Activated B cell treated with CpG ODN at 0.5 μM for 24 hours (primary cell): ENCODE measurements at places on chromosomes 7 and 10. TPM values are rescaled to one million over a fixed set of nuclear protein-coding genes. Genes with fewer than 3 reads are reported as not detected.

GRCh38 chr7:39691821-39692220 lies 68.4 kb downstream of the RALA start:
- DNase-seq = no peak
- H3K4me1 ChIP-seq = no peaks in the 10 kb centered on the region
- H3K27me3 ChIP-seq = no peaks in the 10 kb centered on the region
- H3K36me3 ChIP-seq = peaks cover 74% of the 10 kb centered on the region
- H3K4me3 ChIP-seq = no peak overlapping the region
- H3K27ac ChIP-seq = no peak overlapping the region

GRCh38 chr10:54131833-54132232 lies 669.2 kb downstream of the PCDH15 start:
- H3K27me3 ChIP-seq = no peaks in the 10 kb centered on the region
- H3K4me3 ChIP-seq = no peak overlapping the region
- no peaks in the 10 kb centered on the region for H3K4me1 ChIP-seq
- no peak overlapping the region for H3K27ac ChIP-seq
- H3K36me3 ChIP-seq = no peaks in the 10 kb centered on the region

Gene SPDYE2
- 0.29 TPM in 1 of 2 replicates, not detected in the other for total RNA-seq

DNA sequence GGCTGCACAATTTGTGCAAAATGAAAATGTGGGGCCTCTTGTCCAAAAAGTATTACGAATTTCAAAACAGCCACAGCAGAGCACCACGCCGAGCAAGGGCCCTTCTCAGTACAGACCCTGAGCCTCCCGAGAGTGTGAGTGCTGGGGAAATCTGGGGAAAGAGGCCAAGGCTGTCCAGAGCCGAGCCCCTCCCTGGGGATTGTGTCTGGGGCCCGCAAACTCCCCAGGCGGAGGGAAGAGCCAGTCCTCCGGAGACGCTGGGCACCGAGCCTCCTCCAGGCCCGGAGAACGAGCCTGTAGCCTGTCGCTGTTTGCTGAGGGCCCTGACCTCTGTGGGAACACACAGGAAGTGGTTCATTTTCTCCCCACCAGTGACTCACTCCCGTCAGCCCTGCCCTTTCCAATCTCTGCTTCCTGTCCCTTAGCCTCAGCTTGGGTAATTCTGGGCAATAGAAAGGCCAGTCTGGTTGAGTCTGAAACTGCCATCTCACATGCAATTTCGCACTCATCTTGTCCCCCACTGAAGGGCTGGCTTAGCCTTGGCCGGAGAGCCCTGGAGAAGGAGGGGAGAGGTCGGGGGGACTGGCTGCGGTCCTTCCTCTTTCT lies 19.5 kb upstream of the GNA12 start:
- DNase-seq = peak; percentile 41
- H3K4me3 ChIP-seq = peak overlapping the region; percentile 66
- no peaks in the 10 kb centered on the region for H3K36me3 ChIP-seq
- H3K27me3 ChIP-seq = no peaks in the 10 kb centered on the region

GRCh38 chr10:63751836-63752235 lies 230.6 kb downstream of the REEP3 start:
- H3K27me3 ChIP-seq = peaks cover 5% of the 10 kb centered on the region
- DNase-seq = no peak
- H3K4me3 ChIP-seq = no peak overlapping the region
- no peaks in the 10 kb centered on the region for H3K4me1 ChIP-seq
- no peaks in the 10 kb centered on the region for H3K36me3 ChIP-seq

- no peak overlapping the region for H3K27ac ChIP-seq
- no peaks in the 10 kb centered on the region for H3K36me3 ChIP-seq
- peaks cover 2% of the 10 kb centered on the region for H3K27me3 ChIP-seq
- no peaks in the 10 kb centered on the region for H3K4me1 ChIP-seq
These were observed 145.7 kb downstream of the C10orf105 start for GRCh38 chr10:71573562-71574518.

DNA sequence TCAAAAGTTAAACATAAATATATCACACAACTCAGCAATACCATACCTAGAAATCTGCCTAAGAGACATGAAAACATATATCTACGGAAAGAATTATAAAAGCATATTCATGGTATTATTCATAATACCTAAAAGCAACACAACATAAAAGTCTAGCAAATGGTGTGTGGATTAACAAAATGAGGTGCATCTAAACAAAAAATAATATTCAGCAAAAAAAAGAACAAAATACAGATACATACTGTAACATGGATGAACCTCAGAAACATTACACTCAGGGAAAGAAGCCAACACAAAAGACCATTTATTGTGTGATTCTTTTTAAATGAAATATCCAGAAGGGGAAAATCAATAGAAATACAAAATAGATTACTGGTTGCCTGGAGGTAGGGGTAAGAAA lies 155.0 kb downstream of the IMMP2L start:
- H3K4me3 ChIP-seq = no peak overlapping the region
- H3K27ac ChIP-seq = no peak overlapping the region
- no peak for DNase-seq
- H3K36me3 ChIP-seq = no peaks in the 10 kb centered on the region

Gene LFNG
- 87.4 and 95.8 TPM in 2 replicates for total RNA-seq

DNA sequence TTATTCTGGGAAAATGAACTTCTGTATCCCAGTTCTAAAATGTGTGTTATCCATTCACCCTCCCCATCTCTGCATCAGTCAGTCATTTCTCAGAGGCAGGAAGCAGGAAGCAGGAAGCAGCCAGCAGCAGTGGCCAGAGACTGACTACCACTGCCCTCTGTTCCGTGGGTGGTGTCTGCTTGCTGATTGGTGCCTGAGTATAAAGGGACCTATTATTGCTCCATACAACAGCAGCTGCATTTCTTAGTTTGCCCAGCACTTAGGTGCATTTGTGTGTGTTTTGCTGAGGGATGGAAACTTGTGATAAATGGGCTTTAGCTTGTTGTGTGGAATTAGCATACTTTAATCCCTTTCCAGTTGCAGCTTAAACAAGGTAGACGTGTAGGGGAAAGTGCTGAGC lies 582.2 kb downstream of the SORCS1 start:
- H3K36me3 ChIP-seq = no peaks in the 10 kb centered on the region
- H3K27ac ChIP-seq = no peak overlapping the region
- H3K4me3 ChIP-seq = no peak overlapping the region

DNA sequence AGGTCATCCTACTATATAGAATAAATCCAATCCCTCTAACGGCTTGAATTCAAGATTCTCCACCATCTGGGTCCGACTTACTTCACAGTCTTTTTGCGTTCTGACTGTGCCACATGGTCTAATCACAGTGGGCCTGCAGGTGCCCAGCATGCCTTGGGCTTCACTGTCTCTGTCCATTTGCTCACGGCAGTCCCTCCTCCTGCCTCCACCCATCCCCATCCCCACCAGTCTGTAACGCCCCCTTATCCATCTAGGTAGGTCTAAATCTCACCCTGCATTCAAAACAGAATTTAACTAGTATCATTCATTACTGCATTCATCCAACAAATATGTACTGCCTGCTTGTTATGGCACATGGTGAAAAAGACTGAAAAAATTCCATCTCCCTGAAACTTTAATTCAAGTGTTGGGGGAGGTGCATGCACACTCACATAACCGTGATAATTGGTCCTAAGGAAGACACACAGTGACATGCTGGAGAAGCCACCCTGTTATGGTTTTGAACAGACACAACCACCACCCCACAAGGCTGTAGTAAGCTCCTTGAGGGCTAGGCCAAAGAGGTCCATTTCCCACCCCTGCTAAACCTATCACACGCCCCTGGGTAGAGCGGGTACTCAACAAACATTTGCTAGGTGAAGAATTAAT lies 24.2 kb downstream of the SORBS1 start:
- DNase-seq = no peak
- no peaks in the 10 kb centered on the region for H3K27me3 ChIP-seq
- no peak overlapping the region for H3K27ac ChIP-seq
- H3K4me3 ChIP-seq = no peak overlapping the region

Gene ANKRD61
- not detected in 2 replicates for total RNA-seq

DNA sequence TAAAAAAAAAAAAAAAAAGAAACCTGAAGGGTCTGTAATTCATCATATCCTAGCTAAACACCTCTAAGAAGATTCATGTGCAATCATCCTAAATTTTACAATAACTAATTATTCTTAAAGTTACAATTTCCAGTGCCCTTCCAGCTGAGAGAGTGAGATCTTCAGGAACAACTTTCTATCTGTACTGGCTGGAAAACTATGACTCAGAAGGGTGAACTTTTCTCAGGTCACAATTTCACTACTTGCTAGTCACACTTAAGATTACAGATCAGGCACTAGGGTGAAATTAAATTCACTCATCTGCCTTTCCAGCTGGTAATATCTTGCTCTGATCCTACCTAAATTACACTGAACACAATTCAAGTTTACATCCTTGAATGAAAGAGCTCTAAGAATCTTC lies 158.8 kb downstream of the ANK3 start:
- H3K4me1 ChIP-seq = peaks cover 71% of the 10 kb centered on the region
- H3K27me3 ChIP-seq = no peaks in the 10 kb centered on the region
- H3K4me3 ChIP-seq = no peak overlapping the region

GRCh38 chr7:101265622-101266516 lies 21.0 kb upstream of the FIS1 start:
- no peak for DNase-seq
- H3K4me1 ChIP-seq = no peaks in the 10 kb centered on the region
- H3K4me3 ChIP-seq = no peak overlapping the region
- peaks cover 9% of the 10 kb centered on the region for H3K27me3 ChIP-seq
- no peak overlapping the region for H3K27ac ChIP-seq
